ENCODE measurements at places on chromosomes 16 and 17.

- no peak for DNase-seq
Measured at GRCh38 chr17:58121925-58122324, 26.3 kb upstream of the OR4D1 start.

- no peak for DNase-seq
Measured at GRCh38 chr16:9296271-9296590, 204.8 kb downstream of the HAPSTR1 start.

DNA sequence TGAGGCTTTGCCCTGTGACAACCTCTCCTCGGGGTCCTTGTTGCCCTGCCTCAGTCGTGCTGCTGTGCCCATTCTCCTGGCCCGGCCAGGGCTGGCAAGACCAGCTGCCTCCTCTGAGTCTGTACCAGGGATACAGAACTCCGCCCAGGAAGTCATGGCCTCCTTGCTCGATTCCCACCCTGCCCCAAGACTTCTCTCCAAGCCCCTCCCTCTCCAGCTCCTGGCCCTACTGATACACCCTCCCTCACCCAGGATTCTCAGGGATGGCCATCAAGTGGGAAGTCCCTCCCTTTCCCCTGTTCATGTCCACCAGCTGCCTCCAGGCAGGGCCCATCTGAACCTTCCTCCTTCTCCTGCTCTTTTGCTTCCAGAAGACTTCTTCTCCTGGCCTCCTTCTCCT, 11.2 kb upstream of the TMEM208 start:
- DNase-seq, result no peak

DNA sequence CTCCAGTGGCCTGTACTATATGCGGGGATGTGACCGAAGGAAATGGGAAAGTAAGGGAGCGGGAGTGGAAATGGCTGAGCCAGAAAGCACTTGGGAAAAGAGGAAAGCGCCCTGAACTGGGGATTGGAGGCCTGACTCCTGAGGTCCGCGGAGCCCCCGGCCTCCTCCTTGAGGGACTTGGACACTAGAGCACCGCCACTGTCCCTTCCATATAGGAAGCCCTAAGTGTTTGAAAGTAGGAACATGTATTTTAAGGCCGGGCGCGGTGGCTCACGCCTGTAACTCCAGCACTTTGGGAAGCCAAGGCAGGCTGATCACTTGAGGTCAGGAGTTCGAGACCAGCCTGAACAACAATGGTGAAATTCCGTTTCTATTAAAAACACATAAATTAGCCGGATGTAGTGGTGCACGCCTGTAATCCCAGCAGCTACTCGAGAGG, 530 bp upstream of the ZDHHC7 start:
- no peak for DNase-seq

DNA sequence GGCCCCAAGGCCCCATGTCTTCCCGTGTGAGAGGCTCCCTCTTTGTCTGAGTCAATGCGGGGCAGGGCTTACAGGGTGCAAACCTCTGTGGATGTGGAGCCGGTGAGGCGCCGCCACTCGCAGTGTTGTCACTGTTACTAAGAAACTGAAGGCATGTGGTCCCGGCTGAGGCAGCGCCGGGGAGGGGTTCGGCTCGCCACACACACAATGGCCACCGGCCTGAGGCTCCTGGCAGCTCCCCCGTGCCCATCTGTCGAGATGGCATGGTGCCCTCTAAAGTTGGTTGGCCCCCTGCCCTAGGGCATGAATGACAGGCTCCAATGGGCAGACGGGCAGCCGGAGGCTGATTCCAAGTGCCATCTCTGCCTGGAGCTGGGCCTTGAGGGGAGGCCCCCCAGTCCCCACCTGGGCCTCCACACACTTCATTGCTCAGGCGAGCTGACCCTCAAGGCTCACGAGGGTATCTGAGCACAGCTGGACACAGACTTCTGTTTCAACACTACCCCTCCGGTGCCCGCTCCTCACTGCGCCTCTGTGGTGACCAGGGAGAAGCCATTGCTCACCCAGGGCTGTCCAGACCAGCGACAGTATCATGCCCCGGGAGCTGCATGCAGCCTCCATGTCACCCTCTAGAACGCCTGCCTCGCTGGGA, 137.2 kb downstream of the C16orf78 start:
- DNase-seq, result no peak

GRCh38 chr17:57645950-57646665, 99.0 kb downstream of the CCDC182 start:
- no peak for DNase-seq

Data from vagina (tissue), 2 donors.